ENCODE measurements at places on chromosomes 3 and 15.

GRCh38 chr15:66591322-66591862 is 25.6 kb upstream of the LCTL start:
- DNase-seq = no peak

GRCh38 chr3:151290673-151291072 is 12.3 kb upstream of the P2RY14 start:
- DNase-seq = peak; percentile 52

- DNase-seq = no peak
Measured at GRCh38 chr3:135056084-135056730, 261.1 kb downstream of the EPHB1 start.

GRCh38 chr3:73401059-73401458 is 223.7 kb downstream of the PDZRN3 start:
- DNase-seq = no peak

DNA sequence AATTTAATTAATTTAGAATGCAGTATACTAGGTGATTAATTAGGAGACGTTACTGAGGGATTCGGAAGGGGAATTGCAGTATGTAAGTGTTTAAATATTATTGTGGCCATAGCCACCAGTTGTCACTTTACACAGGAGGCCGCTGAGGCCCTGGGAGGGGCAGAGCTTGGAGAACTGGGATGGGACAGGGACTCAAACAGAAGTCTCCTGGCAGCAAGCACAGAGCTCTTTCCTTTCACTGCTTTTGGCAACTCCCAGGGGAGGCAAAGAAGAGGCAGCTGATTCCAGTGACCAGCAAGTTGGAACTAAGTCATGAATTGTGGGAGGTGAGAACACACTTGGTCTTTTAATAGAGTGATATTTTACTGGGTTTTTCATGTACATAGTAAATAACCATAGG is 248.6 kb downstream of the RPLP1 start:
- no peak for DNase-seq

- DNase-seq = no peak
Measured at GRCh38 chr3:119219069-119219468, 21.6 kb downstream of the B4GALT4 start.

- no peak for DNase-seq
Measured at GRCh38 chr15:74823324-74823723, 3.1 kb upstream of the CPLX3 start.

DNA sequence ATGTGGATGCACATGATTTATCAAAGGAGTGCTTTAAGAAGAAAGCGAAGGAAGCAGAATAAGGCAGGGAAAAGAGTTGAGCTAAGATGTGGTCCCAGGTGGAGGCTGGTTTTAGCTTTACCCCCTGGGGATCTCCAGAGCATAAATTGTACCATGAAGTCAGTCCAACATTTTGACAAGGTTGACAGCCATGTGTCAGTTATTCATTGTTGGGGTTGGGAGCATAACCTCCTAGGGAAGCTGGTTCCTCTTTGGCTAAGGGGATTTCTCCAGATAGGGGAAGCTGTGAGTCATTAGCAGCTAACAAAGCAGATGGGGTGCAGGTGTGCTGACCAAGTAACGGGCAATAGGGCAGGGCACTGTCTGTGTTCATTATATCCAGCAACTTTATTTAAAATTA is 123.7 kb upstream of the IGSF10 start:
- no peak for DNase-seq

DNA sequence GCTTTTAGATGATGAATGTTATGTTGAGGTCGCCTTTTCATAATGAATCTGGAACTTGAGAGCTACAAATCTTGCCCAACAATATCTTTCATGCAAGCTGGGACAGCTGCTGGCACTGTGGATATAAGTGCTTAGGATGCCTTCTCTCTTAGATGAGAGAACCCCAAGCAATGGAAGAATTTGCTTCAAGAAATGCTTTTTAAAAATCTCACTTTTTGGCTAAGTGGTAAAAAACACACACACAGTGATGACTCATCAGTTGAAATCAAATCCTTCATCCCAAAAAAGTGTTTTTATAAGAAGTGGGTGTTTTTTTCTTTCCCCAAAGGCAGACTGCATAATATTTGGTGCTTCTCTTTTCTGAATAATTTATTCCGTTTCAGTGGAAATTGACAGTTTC is 38.4 kb upstream of the GALNT15 start:
- DNase-seq = no peak

GRCh38 chr15:72265031-72265430 is 7.3 kb downstream of the PARP6 start:
- DNase-seq = no peak
